AG08395 (cell line): ENCODE measurements at places on chromosomes 16 and 17.

GRCh38 chr16:11203111-11203623, 52.8 kb downstream of the SOCS1 start:
- DNase-seq, result no peak

GRCh38 chr16:80038566-80038965, 438.0 kb upstream of the MAF start:
- no peak for DNase-seq

- no peak for DNase-seq
These were observed 302.9 kb downstream of the SOX9 start for GRCh38 chr17:72423718-72424117.

DNA sequence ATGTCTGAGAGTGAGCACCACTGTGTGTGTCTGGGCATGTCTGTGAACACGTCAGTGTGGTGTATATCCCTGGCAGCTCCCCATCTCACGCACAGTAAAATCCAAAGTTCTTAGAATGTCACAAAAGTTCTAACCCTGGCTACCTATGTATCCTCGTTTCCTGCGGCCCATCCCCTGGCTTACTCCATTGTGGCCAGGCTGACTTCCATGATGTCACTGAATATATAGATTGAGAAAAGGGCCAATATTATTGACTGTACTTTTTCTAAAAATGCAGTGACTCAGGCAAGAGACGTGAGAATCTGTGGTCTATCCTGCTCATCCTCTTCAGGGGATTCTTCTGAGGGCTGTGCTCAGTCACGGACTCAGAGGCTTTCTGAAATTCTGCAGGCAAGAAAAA, 963 bp upstream of the METTL22 start:
- no peak for DNase-seq

GRCh38 chr16:19361587-19361986, 56.1 kb upstream of the TMC5 start:
- DNase-seq, result no peak

DNA sequence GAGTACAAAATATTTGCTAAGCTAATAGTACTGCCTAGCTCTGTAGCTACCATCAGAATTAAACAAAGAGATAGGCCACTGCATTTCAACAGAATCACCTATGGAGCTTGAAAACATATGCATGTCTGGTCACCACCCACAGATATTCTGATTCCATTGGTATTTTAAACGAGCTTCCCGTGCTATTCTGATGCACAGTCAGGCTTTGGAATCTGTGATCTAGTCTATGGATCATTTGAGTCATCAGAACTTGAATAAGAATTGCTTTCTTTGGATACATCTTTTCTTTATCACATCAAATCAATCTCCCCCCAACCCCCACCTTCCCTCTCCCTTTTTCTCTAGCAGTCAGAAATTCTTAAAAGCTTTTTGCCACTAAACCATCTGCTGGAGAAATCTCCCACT, 124.7 kb downstream of the NPIPB5 start:
- no peak for DNase-seq

DNA sequence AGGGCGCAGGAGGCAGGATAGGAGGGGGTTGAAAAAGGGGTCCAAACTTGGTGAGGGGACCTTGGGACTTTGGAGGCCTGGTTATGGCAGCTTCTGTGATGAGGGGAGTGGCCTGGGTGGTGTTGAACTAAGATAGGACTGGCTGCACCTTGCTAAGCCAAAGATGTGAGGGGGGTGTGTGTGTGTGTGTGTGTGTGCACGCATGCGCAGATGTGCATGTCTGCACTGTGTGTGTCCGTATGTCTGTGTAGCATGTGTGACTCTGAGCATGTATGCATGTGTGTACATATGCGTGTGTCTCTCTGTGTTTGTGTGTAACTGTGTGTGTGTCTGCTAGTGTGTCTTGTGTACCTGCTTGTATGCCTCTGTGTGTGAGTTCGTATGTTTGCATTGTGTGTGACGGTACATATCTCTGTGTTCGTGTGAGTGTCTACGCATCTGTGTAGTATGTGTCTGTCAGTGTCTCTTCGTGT, 4.1 kb downstream of the SLC16A5 start:
- no peak for DNase-seq

- DNase-seq, result no peak
These were observed 393.2 kb downstream of the PMP22 start for GRCh38 chr17:14871921-14872320.

DNA sequence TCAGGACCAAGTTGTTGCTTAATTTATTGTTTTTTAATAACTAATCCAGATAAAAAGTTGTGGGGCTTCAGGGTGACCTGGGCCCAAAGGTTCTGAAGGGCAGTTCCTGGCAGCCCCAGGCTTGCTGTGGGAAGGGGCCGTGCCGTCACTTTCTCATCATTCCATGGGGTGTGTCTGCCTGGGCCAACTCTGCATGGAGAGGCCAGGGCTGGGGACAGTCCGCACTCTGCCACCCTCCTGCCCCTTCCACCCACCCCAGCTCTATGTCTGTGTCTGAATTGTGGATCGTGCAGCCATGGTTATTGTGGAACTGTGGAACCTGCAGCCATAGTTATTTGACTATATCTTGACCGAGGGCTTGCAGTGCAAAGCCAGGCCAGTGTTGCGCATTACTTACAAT, 4.0 kb downstream of the LIMD2 start:
- no peak for DNase-seq

DNA sequence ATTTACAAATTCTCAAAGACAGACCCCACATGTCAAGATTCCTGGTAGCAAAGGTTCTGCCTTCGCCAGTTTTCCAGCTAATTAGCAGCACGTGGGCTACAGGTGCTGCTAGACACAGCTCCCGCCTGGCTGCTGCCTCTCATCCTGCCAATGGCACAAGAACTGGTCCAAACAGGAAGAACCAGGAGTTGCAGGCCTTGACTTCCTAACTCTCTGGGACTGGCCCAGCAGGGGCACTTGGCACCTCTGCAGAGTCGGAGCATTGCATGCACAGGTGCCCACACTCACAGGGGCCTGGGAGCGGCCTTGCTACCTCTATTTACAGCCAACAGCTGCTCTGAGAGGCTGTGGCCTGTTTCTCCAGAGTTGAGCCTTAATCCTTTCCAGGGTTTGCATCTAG, 39.6 kb downstream of the TK2 start:
- DNase-seq, result no peak

- DNase-seq, result no peak
These were observed 46.9 kb upstream of the SIAH1 start for GRCh38 chr16:48432136-48432535.
